A549 treated with DMSO at 1 μM for 4 hours (cell line): ENCODE measurements at places on chromosomes 12 and 14. TPM values are rescaled to one million over a fixed set of nuclear protein-coding genes. Genes with fewer than 3 reads are reported as not detected.

BLOC1S1 gene
- total RNA-seq, result 129 to 138 TPM (median 136 TPM) in 5 replicates

JPH4 gene
- 0.05 to 0.07 TPM in 2 of 5 replicates, not detected in the others for total RNA-seq

PTPRR gene
- 0.08 to 0.32 TPM (median 0.24 TPM) in 5 replicates for total RNA-seq

DCAF11 gene
- total RNA-seq, result 21.0 to 25.3 TPM (median 21.5 TPM) in 5 replicates

TBX3 gene
- 17.2 to 23.7 TPM (median 21.5 TPM) in 5 replicates for total RNA-seq

CISTR gene
- not detected in 5 replicates for total RNA-seq

CEP128 gene
- 4.7 to 6.1 TPM (median 5.9 TPM) in 5 replicates for total RNA-seq

CELA1 gene
- not detected in 5 replicates for total RNA-seq

TEAD4 gene
- total RNA-seq, result 42.3 to 50.8 TPM (median 44.1 TPM) in 5 replicates

KRT5 gene
- total RNA-seq, result 0.11 to 0.47 TPM (median 0.18 TPM) in 5 replicates

HOXC4 gene
- 2.7 to 4.7 TPM (median 3.9 TPM) in 5 replicates for total RNA-seq
